ENCODE measurements at places on chromosomes 2 and 18.

DNA sequence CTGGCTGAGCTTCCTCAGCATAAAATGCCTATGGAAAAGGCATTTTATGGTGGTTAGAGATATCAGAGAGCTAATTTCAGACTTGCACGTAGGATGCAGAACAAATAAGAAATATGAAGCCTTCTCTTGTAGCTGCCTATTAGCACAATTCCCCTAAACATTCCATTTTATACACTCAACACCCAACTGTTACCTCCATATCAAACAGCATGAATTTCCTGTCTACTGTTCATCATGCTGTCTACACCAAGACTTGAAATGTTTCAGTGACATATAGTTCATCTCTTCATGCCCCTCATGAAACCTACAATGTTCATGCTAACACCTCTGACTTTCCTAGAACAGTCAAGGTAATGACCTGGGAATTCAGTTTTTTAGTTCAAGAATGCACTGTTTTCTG is 249.9 kb downstream of the PIEZO2 start:
- DNase-seq = no peak

DNA sequence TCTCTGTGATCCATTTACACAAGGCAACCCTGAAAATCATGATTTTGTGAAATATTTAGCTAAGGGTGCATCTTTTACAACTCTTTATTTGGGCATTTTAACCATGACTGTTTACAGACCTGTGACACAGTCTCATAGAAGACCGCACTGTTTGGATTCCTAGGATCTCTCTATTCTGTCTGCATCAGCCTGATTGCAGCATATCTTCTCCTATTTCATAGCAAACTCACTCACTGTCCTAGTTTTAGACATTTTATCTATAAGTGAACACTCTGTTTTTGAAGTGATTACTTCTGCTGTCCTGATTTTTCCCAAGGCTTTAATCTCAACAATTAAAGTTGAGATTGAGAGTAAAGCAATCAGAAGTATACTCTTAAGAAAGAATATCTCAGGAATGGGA is 56.2 kb downstream of the CAVIN2 start:
- no peak for DNase-seq

DNA sequence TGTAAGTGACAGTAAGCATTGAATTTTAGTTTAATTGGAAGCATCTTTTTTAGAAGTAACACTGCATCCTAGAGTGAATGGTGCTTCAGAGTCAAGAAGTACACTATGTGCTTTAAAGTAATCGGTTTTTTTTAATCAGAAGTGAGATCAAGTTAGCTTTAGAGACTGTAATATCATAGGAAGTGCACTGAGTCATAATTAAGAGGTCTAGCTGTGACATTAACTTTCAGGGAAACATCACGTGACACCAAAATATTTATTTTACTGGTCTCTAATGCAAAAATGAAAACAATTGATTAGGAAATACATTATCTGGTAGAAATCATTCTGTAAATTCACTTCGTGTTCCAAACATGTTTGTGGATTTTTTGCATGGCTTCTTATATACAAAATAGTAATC is 55.3 kb upstream of the KYNU start:
- no peak for DNase-seq

DNA sequence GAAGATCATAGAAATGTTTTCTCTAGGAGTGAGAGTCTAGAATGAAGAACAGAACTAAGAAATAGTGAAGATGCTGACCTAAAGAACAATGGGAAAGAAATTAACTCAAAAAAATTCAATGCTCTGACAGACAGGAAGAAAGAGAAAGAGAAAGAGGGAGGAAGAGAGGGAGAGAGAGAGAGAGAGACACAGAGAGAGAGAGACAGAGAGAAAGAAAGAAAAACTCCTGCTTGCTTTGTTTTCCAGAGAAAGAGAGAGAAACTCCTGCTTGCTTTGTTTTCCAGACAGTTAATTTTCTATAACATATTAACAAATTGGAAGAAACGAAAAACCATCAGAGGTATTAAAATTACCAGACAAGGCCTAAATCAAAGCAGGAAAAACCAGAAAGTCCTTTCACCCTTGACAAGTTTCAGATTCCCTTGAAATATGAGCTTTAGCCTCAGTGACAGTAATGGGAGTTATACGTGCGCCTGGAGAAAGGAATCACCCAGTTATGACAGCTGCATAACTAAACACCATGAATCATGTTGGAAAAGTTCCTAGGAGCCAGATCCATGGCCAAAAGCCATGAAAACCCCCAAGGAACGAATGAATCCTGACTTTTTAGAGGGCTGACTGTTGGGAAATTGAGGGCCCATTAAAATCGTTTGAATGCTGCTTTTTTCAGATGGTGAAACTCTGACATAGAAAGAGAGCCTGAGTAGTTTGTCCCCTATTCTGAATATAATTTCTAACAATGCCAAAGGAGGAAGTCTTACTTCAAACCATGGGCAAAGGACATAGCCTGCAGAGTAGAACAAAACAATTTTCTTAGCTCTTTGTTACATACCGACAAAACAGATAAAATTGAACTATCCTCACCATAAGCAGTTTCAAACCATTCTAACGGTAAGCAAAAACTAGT is 228.6 kb upstream of the CHST9 start:
- DNase-seq = no peak

- DNase-seq = no peak
Measured at GRCh38 chr2:188813315-188813714, 160.9 kb upstream of the COL3A1 start.

DNA sequence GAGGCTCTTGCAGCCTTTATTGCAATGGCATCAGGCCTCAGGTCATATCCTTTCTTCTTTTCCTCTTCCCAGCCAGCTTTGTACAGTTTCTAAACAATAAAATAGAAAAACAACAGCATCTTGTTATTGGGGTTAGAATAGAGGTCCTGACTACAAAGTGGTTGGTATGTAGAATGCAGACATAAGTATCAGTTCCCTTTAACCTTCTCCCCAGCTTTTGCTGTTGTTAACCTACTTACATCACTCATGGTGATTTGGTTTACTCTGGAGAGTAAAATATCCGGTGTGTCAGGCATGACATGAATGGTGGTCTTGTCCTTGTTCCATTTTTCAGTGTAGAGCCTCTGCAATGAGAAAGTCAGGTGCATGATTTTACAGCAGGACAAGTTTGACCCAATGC is 69.8 kb downstream of the NEB start:
- DNase-seq = peak; percentile 17

- DNase-seq = peak; percentile 18
Measured at GRCh38 chr2:71548646-71549425, 95.5 kb downstream of the DYSF start.

DNA sequence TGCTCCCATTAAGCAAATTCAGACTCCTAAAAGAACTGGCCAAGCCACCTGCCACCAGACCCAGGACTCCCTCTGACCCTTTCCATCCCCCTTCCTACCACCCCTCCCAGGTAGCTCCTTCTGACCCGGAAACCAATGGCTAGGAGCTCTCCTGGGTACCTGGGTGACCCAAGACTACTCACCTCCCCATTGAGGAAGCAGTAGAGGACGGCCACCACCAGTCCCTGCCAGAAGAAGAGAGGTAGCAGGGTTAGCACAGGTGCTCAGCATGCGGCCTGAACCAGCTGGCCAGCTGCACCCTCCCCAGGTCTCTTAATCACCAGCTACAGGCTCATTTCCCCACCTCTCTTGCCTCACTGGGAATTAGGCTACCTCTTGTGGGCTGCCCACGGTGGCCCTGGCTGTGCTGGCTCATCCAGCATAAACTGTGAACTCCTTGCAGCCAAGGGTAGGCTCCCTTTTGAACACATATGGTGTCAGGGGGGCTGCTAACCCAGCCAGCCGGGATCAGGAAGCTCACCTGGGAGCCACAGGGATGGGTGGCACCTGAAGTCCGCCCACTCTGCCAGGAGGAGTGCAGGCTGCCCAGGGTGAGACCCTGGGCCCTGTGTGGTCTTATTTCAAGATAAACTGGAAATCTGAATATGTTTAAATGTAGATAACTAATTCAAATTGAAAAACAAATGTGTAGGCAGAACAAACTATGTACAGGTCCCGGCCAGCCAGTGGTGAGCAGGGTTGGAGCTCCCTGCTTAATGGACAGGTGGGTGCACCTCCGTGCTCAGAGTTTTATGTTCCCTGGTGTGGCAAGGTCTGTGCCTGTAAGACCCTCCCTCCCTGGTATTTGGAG is 9.9 kb downstream of the TMEM37 start:
- DNase-seq = no peak

DNA sequence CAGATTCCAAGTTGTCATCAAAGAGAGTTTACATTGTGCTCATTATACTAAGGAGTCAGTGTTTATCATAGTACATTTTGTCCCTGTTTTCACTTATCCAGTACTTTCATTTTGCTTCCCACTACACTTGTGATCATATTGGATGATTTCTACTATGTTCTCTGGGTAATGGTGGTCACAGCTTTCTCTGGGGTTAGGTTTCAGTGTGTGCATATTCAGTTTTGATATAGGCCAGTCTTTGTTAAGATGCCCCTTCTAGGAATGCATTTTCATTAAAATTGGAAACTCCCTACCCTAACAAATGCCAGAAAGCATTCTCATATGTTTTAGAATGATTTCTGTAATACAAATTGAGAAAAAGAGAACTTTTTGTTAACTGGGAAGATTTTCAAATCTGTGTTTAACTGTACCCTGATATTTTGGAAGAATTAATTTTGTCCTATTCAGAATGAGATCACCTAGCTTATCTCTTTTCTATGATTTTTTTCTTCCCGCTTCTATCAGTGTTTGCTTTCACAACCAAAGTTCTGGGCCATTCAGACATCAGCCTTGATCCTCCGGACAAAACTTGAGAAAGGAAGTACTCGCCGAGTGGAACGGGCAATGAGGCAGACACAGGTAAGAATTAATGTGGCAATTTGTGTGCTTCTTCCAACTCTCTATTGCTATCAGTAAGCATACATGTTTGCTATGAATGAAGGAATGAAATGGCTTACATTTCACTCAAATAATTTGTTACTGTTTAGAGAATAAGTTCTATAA is 74.6 kb downstream of the TTC27 start:
- DNase-seq = no peak

- DNase-seq = no peak
Measured at GRCh38 chr2:133489146-133489545, 79.1 kb downstream of the NCKAP5 start.

- DNase-seq = no peak
Measured at GRCh38 chr18:32422978-32423740, 47.5 kb downstream of the GAREM1 start.

GRCh38 chr2:223306371-223306770 is 254.4 kb downstream of the KCNE4 start:
- no peak for DNase-seq

- no peak for DNase-seq
Measured at GRCh38 chr2:85905187-85905666, 16.4 kb upstream of the ST3GAL5 start.

DNA sequence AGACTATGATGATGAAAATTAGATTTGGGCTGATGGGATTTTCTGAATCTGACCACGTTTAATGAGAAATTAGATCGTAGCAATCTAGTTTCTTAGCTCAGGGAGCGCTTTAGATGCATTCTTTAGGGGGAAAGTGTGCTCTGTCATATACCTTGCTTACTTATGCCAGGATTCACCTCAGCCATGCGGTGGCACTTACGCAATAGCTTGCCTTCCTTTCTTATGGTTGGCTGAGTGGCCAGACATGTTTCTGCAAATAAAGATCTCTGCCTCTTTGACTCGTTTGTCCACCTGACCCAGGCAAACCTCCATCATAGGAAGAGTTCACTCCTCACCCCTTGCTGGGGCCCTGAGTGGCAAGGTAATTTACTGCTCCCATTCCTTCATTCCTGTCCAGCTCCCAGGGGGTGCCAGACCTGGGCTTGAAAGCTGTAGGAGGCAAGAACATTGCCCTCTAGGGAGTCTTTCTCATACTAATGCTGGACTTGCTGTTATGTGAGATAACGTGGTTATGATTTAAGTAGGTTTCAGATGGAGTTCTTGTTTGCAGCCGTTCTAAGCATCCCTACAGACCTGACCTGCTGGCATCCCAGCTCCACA is 57.1 kb downstream of the FBLN7 start:
- DNase-seq = no peak

- DNase-seq = no peak
Measured at GRCh38 chr2:237898057-237898414, 38.6 kb downstream of the RAMP1 start.

- no peak for DNase-seq
Measured at GRCh38 chr2:174635776-174636404, 38.3 kb upstream of the WIPF1 start.

DNA sequence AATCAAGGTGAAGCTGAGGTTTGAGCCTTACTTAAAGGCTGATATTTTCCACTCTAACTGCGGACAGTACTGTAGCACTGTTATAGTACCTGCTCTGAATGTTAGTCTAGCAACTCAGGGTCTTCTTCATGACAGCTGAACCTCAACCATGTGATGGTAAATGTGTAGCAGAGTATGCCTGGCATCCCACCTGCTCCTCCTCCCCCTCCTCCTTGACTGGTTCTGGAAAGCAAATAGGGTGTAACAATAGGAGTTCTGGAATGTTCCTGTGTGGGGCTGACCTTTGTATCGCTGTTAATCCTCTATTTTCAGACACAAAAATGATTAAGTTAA is 447 bp upstream of the CCL20 start:
- DNase-seq = no peak

DNA sequence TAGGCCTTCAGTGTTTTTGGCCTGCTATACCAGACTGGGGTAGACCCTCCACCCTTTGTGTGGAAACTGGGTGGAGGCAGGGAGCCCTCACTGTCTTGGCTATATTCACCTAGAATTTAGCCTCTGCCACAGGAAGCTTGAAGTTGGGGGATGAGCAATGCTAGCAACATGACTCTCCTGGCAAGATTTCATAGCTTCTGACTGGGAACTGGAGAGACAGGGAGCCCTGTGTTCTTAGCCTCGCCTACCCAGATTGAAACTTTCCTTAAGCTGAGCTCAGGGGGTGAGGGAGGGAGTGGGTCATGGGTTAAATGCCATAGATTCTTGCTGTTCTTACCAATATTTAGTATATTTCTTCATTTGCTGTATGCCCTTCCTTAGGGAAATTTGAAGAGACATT is 46.8 kb upstream of the FAM98A start:
- DNase-seq = no peak

DNA sequence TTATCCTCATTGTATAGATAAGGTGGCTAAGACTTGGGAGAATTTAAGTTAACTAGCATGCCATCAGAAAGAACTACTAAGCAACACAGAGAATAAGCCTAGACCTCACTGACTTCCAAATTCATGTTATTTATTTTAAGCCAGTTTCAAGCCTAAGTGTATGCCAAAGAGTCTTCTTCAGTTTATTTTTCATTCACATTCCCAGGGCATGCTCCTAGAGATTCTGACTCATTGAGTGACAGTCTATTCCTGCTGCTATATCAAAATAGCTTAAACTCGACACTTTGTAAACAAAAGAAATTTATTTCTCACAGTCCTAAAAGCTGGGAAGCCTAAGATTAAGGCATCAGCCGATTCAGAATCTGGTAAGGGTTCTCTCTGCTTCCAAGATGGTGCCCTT is 467.1 kb downstream of the MBD2 start:
- DNase-seq = no peak

- DNase-seq = peak; percentile 43
Measured at GRCh38 chr18:9475643-9476591, 604 bp downstream of the RALBP1 start.

- DNase-seq = no peak
Measured at GRCh38 chr18:23718731-23719130, 29.5 kb downstream of the LAMA3 start.
